ENCODE measurements at places on chromosomes 6 and 20.
A peak's percentile ranks its signal among the peaks of the same experiment; 100 is the strongest.

- peak; percentile 65 for DNase-seq
These were observed 96.1 kb upstream of the RIN2 start for GRCh38 chr20:19661717-19662636.

- DNase-seq: peak; percentile 1
These were observed 889.1 kb upstream of the MAP3K7 start for GRCh38 chr6:91476000-91476399.

GRCh38 chr6:88922775-88923548 is 40.5 kb downstream of the RNGTT start:
- no peak for DNase-seq

GRCh38 chr20:20611167-20611566 is 101.3 kb downstream of the RALGAPA2 start:
- DNase-seq: no peak

GRCh38 chr20:34774886-34775285 is 50.6 kb downstream of the NCOA6 start:
- no peak for DNase-seq

GRCh38 chr20:9166153-9166780 is 97.4 kb downstream of the PLCB4 start:
- no peak for DNase-seq

GRCh38 chr6:21665392-21666200 is 72.0 kb downstream of the SOX4 start:
- DNase-seq: peak; percentile 36

- peak; percentile 39 for DNase-seq
These were observed 120.2 kb upstream of the MLN start for GRCh38 chr6:33923857-33924514.

GRCh38 chr6:57423468-57423867 is 106.0 kb downstream of the PRIM2 start:
- DNase-seq: no peak

- no peak for DNase-seq
These were observed 81.4 kb upstream of the ATXN1 start for GRCh38 chr6:16842676-16843075.

GRCh38 chr20:5315807-5316187 is 957 bp downstream of the PROKR2 start:
- peak; percentile 55 for DNase-seq

DNA sequence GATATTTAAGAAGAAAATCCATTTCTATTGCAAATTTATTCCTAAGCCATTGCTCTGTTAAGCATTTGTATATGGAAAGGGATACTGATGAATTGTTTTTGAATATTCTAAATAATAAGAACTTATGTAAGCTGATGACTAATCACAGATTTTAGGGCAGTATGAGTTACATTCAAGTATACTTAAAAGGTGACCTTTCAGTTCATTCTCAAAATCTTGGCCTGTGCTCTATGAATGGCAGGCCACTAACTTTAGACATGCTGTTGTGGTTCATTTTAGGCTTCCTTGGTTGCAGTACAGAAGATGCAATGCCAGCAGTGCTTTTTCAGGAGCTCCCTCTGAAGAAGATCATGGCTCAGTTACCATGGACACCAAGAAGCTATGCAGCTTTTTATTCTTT is 380.4 kb downstream of the CENPW start:
- no peak for DNase-seq

DNA sequence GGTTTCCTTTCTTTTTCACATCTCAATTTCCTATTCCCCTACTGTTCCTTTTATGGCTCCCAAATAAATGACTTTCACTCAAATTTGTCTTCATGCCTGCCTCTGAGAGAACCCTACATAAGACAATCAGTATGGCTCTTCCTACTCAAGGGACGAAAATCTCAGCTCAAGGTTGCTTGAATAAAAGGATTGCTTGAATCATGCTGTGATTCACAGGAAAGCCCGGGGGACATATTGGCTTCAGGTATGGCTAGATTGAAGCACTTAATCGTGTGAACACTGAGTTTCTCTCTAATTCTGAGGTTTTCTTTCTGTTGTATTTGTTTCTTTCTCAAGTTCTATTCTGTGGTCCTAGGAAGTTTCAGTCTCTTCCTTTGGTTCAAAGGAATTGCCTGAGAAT is 140.3 kb upstream of the SULF2 start:
- no peak for DNase-seq

GRCh38 chr20:50876816-50877215 is 54.4 kb downstream of the ADNP start:
- DNase-seq: no peak

- DNase-seq: no peak
These were observed 21.2 kb downstream of the NEDD9 start for GRCh38 chr6:11211254-11211653.

- DNase-seq: no peak
These were observed 99.2 kb downstream of the MCHR2 start for GRCh38 chr6:99894815-99895214.

DNA sequence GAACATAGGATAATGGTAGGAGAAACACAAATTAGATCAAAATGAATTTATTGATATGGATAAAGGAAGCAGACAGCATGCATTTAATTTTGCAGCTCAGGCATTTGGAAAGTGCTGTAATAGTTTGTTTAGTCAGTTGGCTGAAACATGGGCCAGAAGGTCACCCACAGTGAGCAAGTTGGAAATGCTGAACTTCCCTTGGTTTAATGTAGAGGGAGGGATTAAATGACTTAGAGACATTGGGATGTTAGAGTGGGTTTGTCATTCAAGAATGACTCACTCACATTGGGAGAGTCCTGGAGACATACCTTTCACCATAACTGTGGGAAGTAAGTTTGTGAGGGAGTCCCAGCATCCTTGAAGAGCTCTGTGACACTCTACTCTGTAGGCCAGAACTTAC is 231.5 kb upstream of the PLCB4 start:
- no peak for DNase-seq

- DNase-seq: no peak
These were observed 487.7 kb upstream of the BTBD3 start for GRCh38 chr20:11429889-11430519.

DNA sequence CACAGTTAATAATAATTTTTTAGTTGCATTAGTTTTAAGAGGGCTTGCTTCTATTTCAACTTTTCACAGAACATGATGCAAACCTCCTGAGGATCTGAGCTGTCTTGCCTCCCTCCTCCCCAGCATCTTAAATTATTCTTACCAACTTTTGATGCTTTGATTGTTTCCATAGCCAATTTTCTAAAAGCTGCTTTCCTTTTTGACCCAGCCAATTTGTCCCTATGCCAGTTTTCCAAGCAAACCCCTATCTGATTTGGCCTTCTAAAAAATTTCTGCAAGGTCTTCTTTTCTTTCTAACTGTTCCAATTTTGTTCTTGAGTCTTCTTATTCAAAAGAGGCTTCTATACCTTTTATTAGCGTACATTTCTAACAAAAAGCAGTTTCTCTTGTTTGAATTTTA is 26.5 kb upstream of the SNAP25 start:
- no peak for DNase-seq

DNA sequence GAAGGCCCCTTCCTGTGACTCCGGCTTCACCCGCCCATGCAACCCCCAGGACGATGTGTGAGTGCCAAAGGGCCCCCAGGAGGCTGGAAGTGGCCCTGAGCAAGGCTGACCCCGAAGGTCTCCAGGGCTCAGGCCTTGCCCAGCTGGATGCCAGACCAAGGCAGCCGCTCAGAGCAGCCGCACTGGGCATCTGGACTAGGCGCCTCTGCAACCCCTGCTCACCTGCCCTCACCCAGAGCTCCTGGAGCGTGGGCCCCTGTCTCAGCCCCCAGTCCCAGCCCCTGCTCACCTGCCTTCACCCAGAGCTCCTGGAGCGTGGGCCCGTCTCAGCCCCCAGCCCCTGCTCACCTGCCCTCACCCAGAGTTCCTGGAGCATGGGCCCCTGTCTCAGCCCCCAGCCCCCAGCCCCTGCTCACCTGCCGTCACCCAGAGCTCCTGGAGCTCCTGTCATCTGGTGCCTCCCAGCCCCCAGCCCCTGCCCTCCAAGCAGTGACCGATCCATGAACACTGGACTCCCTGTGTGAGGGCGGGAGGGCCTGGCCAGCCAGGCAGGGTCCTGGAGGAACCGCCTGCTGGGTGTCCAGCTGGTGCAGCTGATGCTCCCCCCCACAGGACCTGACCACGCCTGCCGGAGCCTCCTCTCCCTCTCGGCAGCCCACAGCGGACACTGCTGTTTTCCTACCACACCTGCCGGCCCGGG is 1.1 kb downstream of the SRMS start:
- no peak for DNase-seq

DNA sequence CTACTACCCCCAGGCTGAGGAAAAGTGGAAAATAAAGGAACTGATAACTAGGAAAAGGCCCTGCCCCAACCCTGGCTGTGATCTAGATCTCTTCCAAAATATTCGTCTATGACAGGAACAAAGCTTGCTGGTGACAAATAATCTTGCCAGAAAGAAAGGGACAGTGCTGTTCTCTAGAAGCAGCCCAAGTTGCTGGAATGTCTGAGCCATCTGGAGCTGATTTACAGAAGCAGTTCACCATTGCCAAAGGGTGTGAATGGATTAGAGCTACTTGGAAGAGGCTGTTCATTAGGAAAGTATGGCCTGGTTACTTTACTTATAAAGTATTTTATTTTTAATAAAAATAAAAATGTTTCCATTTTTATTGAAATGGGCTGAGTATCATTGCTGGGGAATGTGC is 146.3 kb downstream of the EPM2A start:
- no peak for DNase-seq

- no peak for DNase-seq
These were observed 35.6 kb upstream of the NKX2-4 start for GRCh38 chr20:21432911-21433310.

DNA sequence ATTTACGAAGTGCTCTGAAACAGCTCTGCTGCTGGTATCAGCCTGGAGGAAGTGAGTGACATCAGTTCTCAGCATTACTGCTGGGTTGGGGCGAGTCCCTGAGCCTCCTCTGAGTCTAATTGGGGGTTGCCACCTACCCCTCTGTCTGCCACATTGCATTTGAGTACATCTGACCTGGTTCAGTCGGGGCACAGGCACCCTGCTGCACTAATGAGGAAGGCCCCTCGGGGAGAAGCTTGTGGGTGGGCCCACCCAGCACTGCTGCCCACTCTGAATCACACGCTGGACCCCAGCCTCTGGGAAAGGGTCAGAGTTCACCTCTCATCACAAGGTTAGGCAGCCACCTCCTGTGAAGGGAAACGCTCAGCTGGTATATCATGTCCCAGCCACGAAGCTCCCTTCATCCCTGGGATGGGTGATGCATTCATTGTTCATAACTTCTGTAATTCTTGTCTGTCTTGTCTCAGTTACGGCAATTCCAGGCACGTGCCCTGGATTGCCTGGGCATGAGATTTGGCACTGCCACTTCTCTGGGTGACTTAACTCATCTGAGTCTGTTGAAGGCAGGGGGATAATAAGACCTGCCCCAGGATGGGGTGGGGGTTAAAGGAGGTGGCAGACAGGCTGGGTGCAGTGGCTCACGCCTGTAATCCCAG is 13.3 kb downstream of the DNMT3B start:
- no peak for DNase-seq

- DNase-seq: no peak
These were observed 267.6 kb upstream of the SGK1 start for GRCh38 chr6:134585517-134585873.

- no peak for DNase-seq
These were observed 47.9 kb upstream of the CLDN20 start for GRCh38 chr6:155215906-155216305.

DNA sequence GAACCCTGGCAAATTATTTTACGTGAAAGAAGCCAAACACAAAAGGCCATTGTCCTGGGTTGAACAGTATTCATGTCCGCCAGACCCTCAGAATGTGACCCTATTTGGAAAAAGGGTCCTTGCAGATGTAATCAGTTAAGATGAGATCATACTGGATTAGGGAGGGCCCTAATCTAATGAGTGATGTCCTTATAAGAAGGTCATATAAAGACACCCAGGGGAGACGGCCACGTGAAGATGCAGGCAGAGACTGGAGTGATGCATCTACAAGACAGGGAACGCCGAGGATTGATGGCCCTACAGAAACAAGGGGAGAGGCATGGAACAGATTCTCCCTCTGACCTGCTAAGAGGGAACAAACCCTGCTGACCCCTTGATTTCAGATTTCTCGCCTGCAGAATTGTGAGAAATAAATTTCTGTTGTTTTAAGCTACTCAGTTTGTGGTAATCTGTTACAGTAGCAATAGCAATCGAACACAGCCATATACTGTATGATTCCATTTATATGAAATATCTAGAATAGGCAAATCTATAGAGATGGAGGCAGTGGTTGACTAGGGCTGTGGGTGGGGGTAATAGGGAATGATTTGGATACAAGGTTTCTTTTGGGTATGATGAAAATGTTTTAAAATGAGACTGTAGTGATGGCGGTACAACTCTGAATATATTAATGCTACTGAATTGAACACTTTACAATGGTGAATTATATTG is 132.9 kb upstream of the NUP153 start:
- DNase-seq: no peak

DNA sequence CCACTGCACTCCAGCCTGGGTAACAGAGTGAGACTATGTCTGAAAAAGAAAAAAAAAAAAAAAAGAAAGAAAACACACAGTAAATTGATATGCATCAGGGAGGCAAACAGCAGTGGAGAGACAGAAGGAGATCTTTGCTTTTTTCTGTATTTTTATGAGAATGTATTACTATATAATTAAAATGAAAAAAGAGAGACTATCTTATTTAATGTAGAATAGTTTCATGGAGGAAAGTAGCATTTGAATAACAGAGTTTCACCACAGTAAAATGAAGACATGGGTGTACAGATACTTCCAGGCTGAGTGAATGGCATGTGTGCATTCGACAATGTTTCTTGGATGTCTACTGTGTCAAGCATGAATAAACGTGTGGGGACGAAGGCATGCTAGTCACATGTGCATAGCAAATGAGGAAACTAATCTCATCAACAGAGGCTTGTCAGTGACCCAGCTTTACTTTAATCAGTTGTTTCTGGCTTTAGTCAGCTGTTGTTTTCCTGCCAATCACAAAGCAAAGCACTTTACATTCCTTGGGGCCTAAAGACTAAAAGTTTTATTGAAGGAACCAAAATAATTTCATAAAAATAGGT is 55.5 kb upstream of the ARMH2 start:
- DNase-seq: no peak

- no peak for DNase-seq
These were observed 187.3 kb upstream of the JAG1 start for GRCh38 chr20:10861090-10861489.

DNA sequence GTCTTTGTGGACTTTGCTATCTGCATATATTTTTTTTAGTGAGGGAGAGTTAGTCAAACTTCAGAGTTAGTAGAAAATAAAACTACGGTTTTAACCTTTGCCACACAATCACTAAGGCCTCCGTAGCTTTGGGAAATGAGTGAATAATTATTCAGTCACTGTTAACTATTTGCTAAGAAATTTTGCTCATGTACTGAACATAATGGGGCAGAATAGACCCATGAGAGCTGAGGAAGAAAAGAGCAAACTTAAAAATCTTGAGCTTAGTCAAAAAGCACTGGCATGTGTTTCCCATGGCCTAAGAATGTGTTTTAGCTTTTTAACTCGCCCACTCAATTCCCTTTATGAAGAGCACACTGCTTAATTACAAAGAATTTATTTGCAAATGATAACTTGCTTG is 60.4 kb upstream of the SUPT3H start:
- no peak for DNase-seq

- DNase-seq: no peak
These were observed 26.3 kb upstream of the DNAAF9 start for GRCh38 chr20:3433744-3434143.

GRCh38 chr6:78538002-78538401 is 329.3 kb upstream of the IRAK1BP1 start:
- DNase-seq: no peak

GRCh38 chr6:12485837-12486236 is 195.7 kb downstream of the EDN1 start:
- no peak for DNase-seq

GRCh38 chr20:1417273-1417672 is 24.4 kb upstream of the FKBP1A start:
- DNase-seq: no peak

GRCh38 chr6:144305985-144306384 is 20.9 kb downstream of the UTRN start:
- DNase-seq: no peak
